ENCODE measurements at places on chromosomes 2 and 18. TPM values are rescaled to one million over a fixed set of nuclear protein-coding genes. Genes with fewer than 3 reads are reported as not detected.

- no peak overlapping the region for H3K27ac ChIP-seq
- no peak overlapping the region for H3K4me3 ChIP-seq
- H3K4me1 ChIP-seq, result peaks cover 3% of the 10 kb centered on the region
- DNase-seq, result no peak
- H3K27me3 ChIP-seq, result no peaks in the 10 kb centered on the region
These were observed 189.8 kb downstream of the LTBP1 start for GRCh38 chr2:33136566-33136965.

- no peak overlapping the region for H3K27ac ChIP-seq
- no peak for DNase-seq
- H3K4me1 ChIP-seq, result no peaks in the 10 kb centered on the region
- H3K4me3 ChIP-seq, result no peak overlapping the region
- peaks cover 94% of the 10 kb centered on the region for H3K36me3 ChIP-seq
These were observed 19.5 kb downstream of the ATG16L1 start for GRCh38 chr2:233270951-233271350.

MATN3 gene
- total RNA-seq, result 13.5 TPM

HOXD13 gene
- not detected for total RNA-seq

PTH2R gene
- 0.20 TPM for total RNA-seq

FAM124B gene
- 0.83 TPM for total RNA-seq

Measured in H9 (cell line).